Substantia nigra (tissue), 51 donors: ENCODE measurements at places on chromosomes 3 and 15.

GRCh38 chr3:189584645-189585044 lies 46.5 kb upstream of the TP63 start:
- DNase-seq: no peak

DNA sequence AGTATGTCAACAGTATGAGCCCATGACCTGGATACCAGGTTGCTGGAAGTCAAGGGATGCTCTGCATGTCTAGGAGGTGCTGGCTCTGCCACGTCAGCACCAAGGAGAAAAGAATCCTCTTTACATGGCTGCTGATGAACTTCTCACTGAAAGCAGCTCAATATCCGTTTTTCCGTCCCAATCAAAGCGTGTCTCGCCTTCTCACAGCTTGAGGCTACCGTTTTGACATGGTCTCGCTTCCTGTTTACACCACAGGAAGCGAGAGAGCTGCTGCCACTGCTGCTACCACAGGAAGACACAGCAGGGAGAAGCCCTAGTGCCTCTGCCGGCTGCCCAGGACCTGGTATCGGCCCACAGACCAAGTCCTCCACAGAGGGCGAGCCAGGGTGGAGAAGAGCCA lies 27.3 kb downstream of the STARD5 start:
- DNase-seq: no peak

DNA sequence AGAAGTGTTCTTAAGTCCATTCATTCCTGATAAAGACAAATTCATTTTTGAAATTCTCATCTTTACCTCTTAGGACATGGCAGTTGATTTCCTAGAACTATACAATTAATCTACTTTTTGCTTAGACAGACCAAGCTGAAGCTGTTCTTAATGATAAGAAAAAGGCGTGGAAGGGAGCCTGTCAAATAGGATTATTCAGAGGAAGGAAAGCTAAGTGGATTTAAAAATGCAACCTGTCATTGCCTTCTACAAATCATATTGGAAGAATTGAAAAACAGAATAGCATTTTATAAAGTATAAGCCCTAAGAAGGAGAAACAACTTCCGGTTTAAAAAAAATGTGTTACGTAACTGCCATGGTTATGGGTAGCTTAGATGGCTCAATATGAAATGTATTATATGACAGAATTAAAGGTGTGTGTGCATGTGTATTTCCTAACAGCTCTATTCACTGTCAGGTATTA lies 81.2 kb upstream of the RAP2B start:
- DNase-seq: no peak

DNA sequence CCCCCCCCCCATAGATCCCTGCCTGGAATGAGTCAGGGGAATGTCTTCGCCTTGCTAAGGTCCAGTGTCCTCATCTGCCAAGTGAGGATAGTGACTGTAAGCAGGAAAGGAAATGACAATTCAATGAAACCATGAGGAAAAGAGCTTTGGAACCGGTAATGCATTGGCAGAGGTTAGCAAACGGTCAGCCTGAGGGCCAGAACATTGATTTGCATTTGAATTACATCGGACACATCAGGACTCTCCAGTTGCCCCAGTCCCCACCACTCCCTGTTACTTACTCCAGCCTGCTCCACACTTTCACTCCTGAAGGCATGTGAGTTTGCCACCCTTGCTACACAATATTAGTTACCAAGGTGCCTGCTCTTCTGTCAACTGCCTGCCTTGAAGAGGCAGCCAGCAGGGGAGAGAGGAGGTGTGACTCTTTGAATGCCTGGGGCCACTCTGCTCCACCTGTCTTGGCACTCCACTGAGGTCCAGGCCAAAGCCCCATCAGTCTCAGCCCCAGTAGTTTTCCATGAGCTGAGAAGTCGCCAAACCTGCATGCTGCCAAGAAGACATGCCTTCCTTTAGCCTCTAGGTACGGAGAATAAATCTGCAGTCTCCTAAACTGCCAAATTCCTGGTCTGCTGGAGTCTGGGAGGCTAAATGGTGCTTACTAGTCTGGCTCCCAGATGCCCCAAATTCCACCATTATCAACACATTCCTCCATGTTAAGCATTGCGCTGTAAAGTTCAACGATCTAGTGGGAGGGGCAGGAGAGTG lies 191.7 kb upstream of the TLE3 start:
- no peak for DNase-seq

DNA sequence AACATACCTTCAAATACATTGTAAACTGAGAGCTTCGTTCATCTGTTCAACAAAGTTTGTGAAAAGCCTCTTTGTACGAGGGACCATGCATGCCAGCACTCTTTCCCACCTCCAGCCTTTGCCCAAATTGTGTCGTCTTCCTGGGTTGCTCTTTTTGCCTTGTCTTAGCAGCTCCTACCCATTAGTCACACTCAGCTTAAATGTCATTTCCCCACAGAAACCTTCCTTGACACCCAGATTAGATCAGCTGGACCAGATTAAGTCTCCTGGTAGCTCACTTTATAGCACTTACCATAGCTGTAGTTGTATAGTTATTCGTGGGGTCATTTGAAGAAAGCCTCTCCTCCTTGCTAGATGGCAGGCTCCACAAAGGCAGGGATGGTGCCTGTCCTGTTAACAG lies 24.1 kb upstream of the SNRK start:
- DNase-seq: no peak

DNA sequence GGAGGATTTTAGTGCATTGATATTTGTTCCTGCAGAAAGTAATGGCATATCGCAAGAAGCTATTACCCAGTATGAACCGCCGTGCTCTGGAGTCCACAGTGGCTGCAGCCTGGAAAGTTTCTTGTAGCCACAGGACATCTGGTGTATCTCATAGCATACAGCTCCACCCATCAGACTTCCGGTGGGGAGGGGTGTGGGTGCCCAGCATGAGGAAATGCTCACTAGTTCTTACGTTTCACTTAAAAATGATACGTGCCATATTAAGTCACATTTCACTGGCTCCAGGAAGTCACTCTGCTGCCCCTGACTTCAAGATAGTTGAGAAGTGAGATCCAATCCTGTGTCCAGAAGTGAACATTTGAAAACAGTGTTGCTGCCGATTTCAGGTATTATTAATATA lies 990.4 kb downstream of the GBE1 start:
- no peak for DNase-seq

GRCh38 chr3:50275141-50275995 lies 3.5 kb upstream of the LSMEM2 start:
- no peak for DNase-seq
